Tracheal epithelial cell (primary cell): ENCODE measurements at places on chromosomes 5 and 9. TPM values are rescaled to one million over a fixed set of nuclear protein-coding genes. Genes with fewer than 3 reads are reported as not detected.

Gene TMEM232
- 1.4 and 1.5 TPM in 2 replicates for total RNA-seq

Gene GCNT4
- 3.6 and 4.7 TPM in 2 replicates for total RNA-seq

Gene OBP2B
- total RNA-seq, result not detected in 2 replicates

Gene CXXC5
- total RNA-seq, result 16.4 and 47.0 TPM in 2 replicates
